Substantia nigra (tissue), 51 donors: ENCODE measurements at places on chromosomes 11 and 22.

GRCh38 chr11:123301696-123302400 lies 106.8 kb upstream of the CLMP start:
- DNase-seq: peak; percentile 14

DNA sequence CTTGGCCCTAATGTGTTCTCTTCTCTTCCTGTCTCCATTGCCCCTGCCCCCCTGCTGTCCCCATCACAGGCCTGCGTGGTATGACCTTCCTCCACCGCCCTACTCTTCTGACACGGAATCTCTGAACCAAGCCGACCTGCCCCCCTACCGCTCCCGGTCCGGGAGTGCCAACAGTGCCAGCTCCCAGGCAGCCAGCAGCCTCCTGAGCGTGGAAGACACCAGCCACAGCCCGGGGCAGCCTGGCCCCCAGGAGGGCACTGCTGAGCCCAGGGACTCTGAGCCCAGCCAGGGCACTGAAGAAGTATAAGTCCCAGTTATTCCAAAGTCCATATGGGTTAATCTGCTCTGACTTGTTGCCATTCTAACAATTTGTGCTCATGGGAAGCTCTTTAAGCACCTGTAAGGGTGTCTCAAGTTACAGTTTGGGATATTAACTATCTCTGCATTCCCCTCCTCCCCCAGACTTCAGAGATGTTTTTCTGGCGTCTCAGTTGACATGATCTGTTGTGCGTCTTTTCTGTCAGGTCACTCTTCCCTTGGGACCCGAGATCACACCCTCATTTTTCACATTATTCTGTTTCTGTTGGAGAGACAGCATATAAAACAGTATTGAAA lies 60.0 kb downstream of the COMMD9 start:
- no peak for DNase-seq

GRCh38 chr22:16949561-16949960 lies 58.5 kb downstream of the GAB4 start:
- no peak for DNase-seq

GRCh38 chr11:112042161-112042960 lies 17.2 kb downstream of the DLAT start:
- no peak for DNase-seq

DNA sequence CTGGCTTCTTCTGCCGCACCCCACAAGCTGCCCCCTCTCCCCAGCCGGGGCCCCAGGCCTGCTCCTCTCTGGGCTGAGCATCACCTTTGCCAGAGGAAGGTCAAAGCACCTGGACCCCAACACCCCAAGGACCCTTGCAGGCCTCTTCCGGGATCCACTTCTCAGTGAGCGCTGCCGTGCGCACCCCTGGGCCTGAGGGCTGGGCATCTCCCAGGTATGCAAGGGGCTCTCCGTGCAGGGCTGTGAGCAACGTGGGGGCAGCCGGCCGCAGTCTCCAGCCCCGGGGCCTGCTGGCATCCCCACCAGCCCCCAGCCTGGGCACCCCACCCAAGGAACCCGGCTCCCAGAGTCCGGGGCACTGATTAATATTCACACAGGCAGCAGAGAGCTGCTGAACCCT lies 64.0 kb downstream of the BRD1 start:
- DNase-seq: no peak

GRCh38 chr11:123474994-123475393 lies 44.9 kb downstream of the GRAMD1B start:
- no peak for DNase-seq

- no peak for DNase-seq
These were observed 7.3 kb downstream of the YPEL1 start for GRCh38 chr22:21728270-21728669.

DNA sequence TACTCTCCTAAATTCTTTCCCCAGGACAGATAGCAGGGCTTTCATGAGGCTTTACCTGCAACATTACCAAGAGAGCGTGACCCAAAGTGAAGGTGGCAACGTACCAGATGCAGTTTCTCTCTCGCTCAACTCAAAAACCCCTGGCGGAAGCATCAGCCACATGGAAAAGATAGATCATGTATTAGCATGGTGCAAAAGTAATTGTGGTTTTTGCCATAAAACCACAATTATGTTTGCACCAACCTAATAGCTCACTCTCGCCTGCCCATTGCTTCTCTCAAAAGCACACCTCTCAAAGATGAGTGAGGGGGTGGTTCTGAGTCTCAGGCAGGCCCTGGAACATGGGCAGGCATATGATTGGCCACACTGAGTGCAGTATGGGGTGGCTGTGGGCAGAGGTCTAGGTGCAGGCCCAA lies 7.0 kb downstream of the MS4A6A start:
- DNase-seq: no peak

- no peak for DNase-seq
These were observed 14.3 kb downstream of the MTCH2 start for GRCh38 chr11:47628026-47628425.

GRCh38 chr22:23913306-23913660 lies 19.1 kb downstream of the MIF start:
- no peak for DNase-seq

DNA sequence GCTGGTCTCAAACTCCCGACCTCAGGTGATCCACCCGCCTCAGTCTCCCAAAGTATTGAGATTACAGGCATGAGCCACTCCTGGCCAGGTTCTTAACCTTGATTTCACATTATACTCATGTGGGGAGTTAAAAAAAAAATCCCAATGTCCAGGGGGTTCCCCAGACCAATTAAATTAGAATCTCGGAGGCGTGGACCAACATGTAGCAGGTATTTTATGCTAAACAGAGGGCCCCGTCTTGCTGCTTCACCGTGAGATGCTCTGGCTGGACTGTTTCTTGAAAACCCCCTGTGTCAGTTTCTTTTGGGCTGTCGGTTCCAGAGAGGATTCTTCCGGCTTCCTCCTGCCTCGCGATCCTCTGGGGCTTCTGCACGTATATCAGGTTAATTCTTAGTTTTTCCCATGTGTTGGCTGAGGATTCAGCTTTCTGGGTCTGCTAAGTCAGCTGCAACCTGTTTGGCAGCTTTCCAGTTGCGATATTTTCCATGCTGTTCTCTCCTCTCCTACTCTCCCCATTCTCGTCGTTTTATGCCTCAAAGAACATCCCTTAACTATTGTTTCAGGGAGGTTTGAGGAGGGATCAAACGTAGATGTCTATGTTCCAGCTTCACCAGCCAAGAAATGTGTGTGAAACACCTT lies 50.6 kb upstream of the ACCSL start:
- no peak for DNase-seq

GRCh38 chr11:102476812-102477211 lies 24.2 kb upstream of the TMEM123 start:
- no peak for DNase-seq

GRCh38 chr22:47287516-47287915 lies 525.1 kb downstream of the TBC1D22A start:
- DNase-seq: no peak

DNA sequence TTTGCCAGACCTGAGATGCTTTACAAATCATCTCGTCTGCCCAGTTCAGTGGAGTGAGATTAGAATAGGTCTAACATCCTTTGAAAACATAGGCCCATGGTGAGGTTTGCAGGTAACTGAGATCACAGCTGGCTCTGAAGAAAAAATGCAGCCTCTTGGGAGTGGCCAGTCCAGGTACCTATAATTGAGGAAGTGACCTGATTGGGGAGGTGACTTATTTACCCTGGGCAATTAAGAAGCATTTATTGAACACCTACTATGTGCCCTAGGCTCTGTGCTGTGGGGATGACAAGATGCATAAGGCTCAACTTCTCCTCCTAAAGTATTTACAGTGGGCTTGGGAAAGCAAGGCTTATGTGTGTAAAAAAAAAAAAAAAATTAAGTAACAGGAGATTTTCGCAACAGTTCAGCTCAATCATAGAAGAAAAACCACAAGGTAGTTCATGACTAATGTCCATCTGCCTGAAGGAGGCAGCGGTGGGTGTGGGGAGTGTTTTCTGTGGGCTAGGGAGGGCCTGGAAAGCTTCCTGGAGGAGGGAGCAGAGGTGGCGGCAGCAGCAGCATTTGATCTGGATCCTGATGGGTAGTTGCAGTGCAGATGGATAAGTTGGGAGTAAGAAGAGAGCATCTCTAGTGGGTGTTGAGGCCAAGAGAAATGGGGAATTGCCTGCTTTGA lies 16.1 kb downstream of the MICAL2 start:
- DNase-seq: no peak
